ENCODE measurements at places on chromosomes 3 and 15.

DNA sequence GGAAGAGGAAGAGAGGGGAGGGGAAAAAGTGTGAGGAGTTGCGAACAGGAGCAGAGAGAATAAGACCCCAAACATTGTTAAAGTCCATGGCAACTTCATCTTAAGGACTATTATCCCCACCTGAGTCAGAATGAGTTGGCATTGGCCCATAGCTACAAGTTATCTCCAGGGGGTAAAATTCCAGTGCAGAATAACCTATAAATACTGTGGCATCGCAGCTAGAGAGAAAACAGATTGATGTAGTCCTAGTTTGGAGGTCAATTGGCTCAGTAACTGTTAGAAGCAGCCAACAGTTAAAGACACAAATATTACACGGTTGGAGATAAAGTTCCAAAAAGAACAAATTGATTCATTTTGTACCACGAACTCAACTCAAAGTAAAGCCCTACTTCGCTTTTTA is 313.9 kb upstream of the CCDC54 start:
- DNase-seq = no peak

GRCh38 chr3:40725031-40725430 is 200.3 kb downstream of the ZNF621 start:
- DNase-seq = no peak

GRCh38 chr3:164179110-164179774 is 899.1 kb downstream of the SI start:
- no peak for DNase-seq

GRCh38 chr3:114308377-114308776 is 14.5 kb downstream of the TIGIT start:
- no peak for DNase-seq

DNA sequence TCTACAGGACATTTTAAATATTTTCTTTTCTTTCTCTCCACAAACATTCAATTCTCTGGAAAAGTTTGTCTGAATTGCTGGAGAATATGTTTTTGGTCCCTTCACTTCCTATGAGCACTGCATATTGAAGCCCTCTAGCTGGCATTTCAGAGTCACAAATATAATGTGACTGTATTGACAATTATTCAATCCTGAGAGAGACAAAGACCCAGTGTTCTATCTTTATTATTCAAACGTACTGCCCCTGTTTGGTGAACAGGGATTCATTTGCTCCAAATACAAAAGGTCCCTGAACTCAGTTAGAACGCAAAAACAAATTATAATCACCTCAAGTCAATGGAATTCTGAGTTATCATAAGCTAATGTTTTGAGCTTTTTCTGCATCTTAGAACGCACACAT is 173.1 kb upstream of the CDIN1 start:
- DNase-seq = no peak

- no peak for DNase-seq
Measured at GRCh38 chr3:88117683-88118082, 32.1 kb upstream of the C3orf38 start.

- DNase-seq = no peak
Measured at GRCh38 chr3:129747136-129747535, 140.7 kb upstream of the PLXND1 start.

- no peak for DNase-seq
Measured at GRCh38 chr3:37826933-37827332, 34.7 kb upstream of the CTDSPL start.

- DNase-seq = no peak
Measured at GRCh38 chr3:10768708-10769394, 47.2 kb upstream of the SLC6A11 start.

DNA sequence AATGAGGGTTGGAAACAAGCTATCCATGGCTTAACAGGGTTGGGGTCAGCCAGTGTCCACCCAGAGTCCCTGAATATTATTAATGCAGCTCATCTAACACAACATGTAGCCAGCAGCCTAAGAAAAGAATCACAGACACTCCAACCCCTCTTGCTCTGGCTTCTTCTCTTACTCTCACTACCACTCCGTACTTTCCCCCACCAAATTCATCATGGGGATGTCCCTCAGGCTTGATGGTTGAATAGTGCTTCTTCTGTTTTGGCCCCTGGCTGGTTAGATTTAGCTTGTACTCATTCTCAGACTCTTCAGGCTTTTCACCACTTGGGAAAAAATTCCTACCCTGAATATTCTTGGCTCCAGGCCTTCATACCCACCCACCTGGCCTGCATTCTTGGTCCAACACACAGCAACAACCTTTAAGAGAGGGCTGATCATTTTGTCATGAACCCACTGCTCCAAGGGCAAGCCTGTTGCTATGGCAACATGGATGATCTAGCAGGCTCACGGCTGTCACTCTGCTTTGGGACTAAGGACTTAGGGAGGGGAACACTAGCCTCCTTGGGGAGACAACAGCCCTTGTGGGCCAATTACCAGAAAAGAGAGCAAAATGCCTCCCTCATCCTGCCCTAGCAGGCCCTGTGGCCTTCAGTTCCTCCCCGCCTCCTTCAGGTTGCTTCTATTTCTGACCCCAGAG is 9.4 kb upstream of the MED12L start:
- no peak for DNase-seq

- DNase-seq = no peak
Measured at GRCh38 chr3:6806991-6807390, 53.9 kb upstream of the GRM7 start.

DNA sequence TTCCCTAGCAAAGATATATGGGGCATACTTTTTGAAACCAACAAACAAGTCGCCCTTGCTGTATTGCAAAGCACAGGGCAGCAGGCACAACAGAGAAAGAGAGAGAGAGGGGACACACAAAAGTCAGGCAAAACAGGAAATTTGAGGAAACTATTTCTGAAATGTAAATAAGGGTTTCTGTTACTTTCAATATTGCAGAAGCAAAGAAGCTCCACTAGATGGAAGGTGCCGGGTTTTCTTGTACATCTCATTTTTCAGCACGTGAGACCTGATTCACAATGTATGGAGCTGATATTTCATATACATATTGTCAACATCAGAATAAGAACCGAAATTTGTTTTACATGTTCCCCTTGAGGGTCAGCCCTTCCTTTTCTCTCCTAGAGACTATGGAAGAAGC is 127.4 kb downstream of the FOXP1 start:
- DNase-seq = no peak

DNA sequence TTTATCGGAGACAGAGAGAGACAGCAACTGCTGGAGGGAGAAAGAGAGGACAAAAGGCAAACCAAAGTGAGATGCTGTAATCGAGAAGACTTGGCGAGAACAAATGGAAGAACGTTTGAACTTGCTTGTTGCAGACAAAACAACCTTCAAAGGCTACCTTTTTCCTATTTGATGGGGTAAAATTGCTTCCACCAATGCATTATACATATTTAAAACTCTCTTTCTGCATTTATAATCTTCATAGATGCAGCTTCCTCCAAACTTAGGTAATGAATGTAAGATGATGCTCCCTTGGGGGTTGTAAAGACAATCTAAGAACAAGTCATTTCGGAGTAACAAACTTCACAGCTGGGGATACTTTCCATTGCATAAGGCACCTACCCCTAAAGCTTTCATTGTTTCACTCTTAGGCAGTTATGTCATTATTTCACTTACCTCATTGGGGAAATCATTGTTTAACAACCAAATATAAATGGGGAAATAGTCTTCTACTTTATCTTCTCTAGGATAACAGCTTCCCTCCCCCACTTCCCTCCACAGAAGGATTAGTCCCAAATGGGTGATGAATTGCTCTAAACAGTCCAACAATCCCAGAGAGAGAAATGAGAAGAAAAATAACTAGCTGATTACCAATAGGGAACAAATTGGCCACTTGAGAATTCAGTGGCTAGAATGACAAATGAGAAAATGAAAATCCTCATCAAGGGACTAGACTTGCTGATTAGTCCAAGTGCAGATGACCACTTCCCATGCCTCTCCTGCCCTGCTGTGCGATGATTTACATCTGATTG is 269.8 kb upstream of the ADAMTS9 start:
- no peak for DNase-seq

DNA sequence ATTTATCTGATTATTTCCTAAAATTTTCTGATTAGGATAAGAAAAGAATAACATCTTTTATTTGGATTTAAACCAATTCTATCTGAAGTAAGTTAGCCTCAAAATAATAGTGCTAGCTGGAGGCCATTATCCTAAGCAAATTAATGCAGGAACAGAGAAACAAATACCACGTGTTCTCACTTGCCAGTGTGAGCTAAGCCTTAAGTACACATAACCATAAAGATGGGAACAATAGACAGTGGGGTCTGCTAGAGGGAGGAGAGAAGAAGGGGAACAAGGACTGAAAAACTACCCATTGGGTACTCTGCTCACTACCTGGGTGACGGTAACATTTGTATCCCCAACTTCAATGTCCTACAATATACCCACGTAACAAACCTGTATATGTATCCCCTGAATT is 31.3 kb upstream of the LYSMD4 start:
- no peak for DNase-seq

GRCh38 chr15:73392025-73392424 is 23.3 kb upstream of the HCN4 start:
- no peak for DNase-seq

DNA sequence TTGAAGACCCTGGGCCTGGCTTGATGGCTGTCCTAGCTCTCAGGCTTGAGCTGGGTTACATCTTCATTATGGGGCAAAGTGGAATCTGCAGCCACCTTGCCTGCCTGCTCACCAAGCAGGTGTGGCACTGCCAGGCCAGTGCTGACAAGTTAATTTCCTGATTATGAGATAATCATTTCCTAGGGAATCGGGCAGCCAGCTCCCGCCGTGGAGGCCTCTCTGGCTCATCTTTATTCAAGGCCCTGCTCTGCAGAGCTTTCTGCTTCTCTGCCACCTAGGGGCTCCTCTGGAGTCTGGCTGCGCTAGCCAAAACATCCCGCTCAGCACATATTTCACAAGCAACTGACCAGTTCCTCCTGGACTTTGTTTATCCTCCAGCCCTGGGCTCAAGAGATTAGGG is 9.9 kb downstream of the LOXL1 start:
- no peak for DNase-seq

DNA sequence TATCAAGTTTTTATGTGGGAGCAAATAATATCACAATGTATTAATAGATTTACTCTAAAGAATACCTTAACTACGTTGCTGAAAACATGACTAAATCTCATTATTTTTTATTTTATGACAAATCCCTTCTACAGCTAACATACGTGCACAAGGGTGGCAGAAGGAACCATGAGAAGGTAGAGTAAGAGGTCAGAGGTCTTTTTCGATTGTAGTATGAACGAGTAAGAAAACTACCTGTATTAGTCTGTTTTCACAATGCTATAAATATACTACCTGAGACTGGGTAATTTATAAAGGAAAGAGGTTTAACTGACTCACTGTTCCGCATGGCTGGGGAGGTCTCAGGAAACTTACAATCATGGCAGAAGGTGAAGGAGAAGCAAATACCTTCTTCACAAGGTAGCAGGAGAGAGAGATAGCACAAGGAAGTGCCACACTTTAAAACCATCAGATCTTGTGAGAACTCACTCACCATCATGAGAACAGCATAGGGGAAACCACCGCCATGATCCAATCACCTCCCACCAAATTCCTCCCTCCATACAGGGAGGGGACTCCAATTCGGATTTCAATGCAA is 95.3 kb downstream of the SUCLG2 start:
- DNase-seq = no peak

GRCh38 chr15:59257140-59257539 is 50.5 kb downstream of the LDHAL6B start:
- no peak for DNase-seq

GRCh38 chr3:164572436-164572835 is 505.9 kb downstream of the SI start:
- DNase-seq = no peak

DNA sequence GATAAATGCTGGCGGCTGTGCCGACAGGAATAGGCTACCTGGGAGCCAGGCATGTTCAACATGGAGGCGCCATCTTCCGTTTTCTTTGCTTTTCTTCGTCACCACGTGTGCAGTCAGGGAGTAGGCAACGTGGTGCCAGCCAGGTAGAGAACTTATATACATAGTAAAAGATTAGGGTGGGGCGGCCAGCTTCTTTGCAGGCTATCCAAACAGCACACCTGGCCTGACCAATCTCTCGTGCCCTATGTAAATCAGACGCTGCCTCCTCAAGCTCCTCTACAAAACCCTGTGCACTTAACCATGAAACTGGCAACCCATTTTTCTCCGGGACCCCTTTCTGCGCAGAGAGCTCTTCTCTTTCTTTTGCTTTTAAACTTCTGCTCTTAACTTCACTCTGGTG is 28.6 kb upstream of the OR5K4 start:
- no peak for DNase-seq

- DNase-seq = no peak
Measured at GRCh38 chr3:58723173-58723572, 56.6 kb upstream of the FAM3D start.

GRCh38 chr15:93359425-93360131 is 270.6 kb upstream of the RGMA start:
- no peak for DNase-seq

- no peak for DNase-seq
Measured at GRCh38 chr3:22746221-22746620, 456.9 kb upstream of the UBE2E2 start.

Measured in CD8-positive, alpha-beta memory T cell (primary cell).